ENCODE measurements at places on chromosomes 13 and 19.

GRCh38 chr13:111213964-111214726 lies 99.0 kb downstream of the ARHGEF7 start:
- H3K4me1 ChIP-seq: peaks cover 75% of the 10 kb centered on the region
- H3K27ac ChIP-seq: no peak overlapping the region
- DNase-seq: no peak
- peak overlapping the region; percentile 43 for H3K4me3 ChIP-seq

- H3K27ac ChIP-seq: no peak overlapping the region
- peaks cover 15% of the 10 kb centered on the region for H3K36me3 ChIP-seq
- H3K4me3 ChIP-seq: no peak overlapping the region
- no peaks in the 10 kb centered on the region for H3K27me3 ChIP-seq
Observed at GRCh38 chr13:37046062-37046461, 13.4 kb downstream of the SUPT20H start.

GRCh38 chr19:18603255-18603957 lies 3.2 kb downstream of the CRLF1 start:
- peaks cover 60% of the 10 kb centered on the region for H3K27me3 ChIP-seq
- no peak overlapping the region for H3K4me3 ChIP-seq
- H3K4me1 ChIP-seq: peaks cover 35% of the 10 kb centered on the region
- peak overlapping the region; percentile 16 for H3K27ac ChIP-seq

DNA sequence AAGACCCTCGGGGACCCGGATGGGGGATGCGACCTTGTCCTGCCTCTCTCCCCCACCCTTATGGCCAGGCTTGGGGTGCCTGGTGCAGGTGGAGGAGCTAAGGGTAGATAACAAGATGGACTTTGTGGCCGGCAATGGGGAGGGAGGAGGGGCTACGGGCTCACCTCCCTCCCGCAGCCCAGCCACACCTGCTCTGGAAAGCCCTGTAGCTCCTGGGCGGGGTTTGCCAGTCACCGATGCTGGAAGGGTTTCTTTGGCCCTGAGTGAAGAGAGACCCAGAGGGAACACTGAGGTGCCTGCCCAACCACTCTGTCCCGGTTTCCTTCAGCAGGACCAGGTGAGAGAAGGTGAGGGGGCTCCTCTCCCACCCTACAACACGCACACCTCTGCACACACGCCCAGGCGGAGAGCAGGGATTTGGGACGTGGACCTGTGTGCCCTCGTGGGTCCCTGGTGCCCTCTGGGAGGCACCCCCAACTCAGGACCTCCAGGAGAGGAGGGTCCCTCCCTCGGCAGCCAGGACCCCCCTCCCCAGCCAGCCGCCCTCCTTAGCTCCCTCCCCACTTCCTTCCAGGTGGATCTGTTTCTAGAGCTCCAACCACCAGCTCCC lies at the start of gene FUT2:
TSS of gene FUT2 (plus strand) at position 229 of the 610 bp plus-strand sequence. CDS start 6,986 bp downstream, outside the sequence.
- H3K36me3 ChIP-seq: peaks cover 3% of the 10 kb centered on the region
- H3K4me3 ChIP-seq: peak within 1 kb of the TSS; percentile 80
- peak within 1 kb of the TSS; percentile 44 for H3K27ac ChIP-seq
- DNase-seq: no peak
- peaks cover 19% of the 10 kb centered on the region for H3K27me3 ChIP-seq
- H3K4me1 ChIP-seq: peaks cover 10% of the 10 kb centered on the region

DNA sequence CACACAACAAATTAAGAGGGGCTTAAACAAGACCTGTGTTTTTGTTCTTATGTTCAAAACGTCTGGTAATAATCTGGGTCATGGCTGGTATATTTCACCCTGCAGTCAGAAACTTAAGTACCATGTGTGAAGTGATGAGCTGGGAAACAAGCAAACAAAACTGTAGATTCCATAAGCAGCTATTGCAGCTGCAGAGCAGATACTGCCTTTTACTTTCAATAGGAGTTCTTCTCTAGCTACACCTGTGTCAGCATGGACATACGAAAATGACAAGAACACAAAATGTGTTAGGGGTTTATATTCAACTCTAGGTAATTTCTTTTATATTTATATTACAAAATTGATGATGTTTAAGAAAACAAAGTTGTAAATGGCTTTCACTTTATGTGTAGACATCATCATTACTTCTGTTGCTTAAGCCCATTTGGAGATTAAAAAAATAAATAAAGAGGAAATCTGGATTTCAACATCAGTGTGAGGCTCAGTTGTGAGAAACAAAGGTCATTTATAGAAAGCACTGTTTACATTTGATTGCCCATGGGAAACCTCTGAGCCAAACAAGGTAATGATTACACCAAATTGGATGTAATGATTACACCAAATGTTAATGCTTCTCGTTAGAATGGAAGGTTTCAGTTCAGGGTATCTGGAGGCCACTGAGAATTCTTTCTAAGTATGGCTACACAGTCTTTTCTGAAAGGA lies 451.0 kb upstream of the SLC10A2 start:
- no peak for DNase-seq
- no peaks in the 10 kb centered on the region for H3K4me1 ChIP-seq
- no peak overlapping the region for H3K27ac ChIP-seq
- H3K4me3 ChIP-seq: no peak overlapping the region
- H3K36me3 ChIP-seq: no peaks in the 10 kb centered on the region

DNA sequence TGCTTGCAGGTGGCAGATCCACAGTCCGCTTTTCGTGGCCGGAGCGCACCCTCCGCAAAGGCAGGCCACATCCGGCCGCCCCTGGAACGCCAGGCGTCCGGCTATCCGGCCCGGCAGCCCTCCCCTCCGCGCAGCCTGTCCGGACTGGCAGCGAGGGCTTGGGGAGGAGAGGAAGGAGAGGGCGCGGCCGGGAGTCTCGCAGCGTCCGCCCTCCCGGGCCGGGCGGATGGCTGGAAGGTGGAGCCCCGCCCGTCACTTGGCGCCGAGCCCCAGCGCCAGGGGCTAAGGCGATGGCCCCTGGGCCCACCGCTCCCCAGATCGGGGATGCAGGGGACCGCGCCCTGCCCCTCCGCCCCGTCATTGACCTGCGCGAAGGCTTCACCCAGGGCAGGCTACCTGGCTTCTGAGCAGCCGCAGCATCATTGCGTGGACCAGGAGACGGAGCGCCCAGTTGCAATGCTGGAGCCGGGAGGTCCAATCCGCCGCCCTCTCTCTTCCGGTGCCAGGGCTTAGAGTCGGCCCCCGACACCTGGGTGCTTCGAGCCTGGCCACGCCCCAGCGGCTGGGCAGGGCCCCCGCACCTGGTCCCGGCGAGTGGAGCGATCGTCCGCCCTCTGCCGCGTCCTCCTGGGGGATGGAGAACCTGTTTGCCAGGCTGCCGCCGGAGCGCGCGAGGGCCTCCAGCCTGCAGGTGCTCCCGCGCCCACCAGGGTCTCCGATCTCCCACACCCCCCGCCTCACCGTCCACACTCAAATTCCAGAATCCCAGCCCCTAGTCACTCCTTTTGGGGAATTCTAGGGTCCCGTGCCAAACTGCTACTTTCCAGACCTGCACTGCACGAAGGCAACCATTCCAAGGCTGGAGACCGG lies at the start of gene FUT1:
TSS of gene FUT1 (minus strand) at position 146 of the 870 bp plus-strand sequence. CDS start 1,360 bp downstream, outside the sequence.
- peaks cover 13% of the 10 kb centered on the region for H3K4me1 ChIP-seq
- H3K27me3 ChIP-seq: peaks cover 41% of the 10 kb centered on the region
- no peak within 1 kb of the TSS for H3K27ac ChIP-seq
- no peak for DNase-seq
- H3K4me3 ChIP-seq: peak within 1 kb of the TSS; percentile 61

GRCh38 chr13:77460195-77460594 lies 75.3 kb upstream of the SCEL start:
- no peak overlapping the region for H3K4me3 ChIP-seq
- no peaks in the 10 kb centered on the region for H3K27me3 ChIP-seq
- H3K4me1 ChIP-seq: peaks cover 14% of the 10 kb centered on the region
- H3K27ac ChIP-seq: no peak overlapping the region
- no peaks in the 10 kb centered on the region for H3K36me3 ChIP-seq

GRCh38 chr19:45098521-45099466 lies 5.8 kb downstream of the PPP1R37 start:
- peaks cover 58% of the 10 kb centered on the region for H3K4me1 ChIP-seq
- H3K27ac ChIP-seq: no peak overlapping the region
- no peaks in the 10 kb centered on the region for H3K27me3 ChIP-seq
- DNase-seq: no peak

DNA sequence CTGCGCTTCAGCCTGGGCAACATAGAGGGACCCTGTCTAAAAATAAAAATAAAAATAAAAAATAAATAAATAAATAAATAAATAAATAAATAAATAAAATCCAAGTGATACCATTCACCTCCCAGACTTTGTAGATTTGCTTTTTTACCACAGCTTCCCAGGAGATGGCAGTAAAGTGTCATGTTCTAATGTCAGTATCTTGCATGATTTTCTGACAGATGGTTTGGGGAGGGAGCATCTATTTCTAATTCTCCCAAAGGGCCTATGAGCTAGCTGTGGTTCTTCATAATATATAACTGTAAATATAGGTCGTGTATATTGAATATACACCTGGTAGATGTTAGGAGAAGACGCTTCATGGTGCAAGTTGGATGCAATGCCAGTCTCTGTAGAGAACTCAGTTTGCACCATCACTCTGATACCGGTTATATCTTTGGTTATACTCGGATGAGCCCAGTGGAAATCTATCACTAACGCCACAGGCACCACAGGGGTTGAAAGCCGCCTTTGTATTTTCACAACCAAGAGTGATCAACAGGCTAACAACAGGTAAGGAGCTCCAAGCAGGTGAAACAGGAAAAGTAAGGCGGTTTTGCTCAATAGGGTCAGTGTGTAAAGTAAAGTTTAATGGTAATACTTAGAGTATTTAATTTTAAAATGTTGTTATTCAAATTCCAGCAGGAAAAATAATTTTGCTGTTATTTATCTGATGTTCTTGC lies 13.9 kb downstream of the APLP1 start:
- peaks cover 19% of the 10 kb centered on the region for H3K4me1 ChIP-seq
- peaks cover 30% of the 10 kb centered on the region for H3K27me3 ChIP-seq
- H3K36me3 ChIP-seq: peaks cover 12% of the 10 kb centered on the region
- H3K27ac ChIP-seq: peak overlapping the region; percentile 22

DNA sequence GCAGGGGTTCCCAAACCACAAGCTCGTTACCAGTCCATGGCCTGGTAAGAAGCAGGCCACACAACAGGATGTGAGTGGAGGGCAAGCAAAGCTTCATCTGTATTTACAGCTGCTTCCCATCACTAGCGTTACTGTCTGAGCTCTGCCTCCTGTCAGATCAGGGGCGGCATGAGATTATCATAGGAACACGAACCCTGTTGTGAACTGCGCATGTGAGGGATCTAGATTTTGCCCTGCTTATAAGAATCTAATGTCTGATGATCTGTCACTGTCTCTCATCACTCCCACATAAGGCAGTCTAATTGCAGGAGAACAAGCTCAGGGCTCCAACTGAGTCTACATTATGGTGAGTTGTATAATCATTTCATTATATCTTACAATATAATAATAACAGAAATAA lies 677.4 kb upstream of the SLITRK6 start:
- no peak overlapping the region for H3K4me3 ChIP-seq
- H3K36me3 ChIP-seq: no peaks in the 10 kb centered on the region
- no peak overlapping the region for H3K27ac ChIP-seq
- no peaks in the 10 kb centered on the region for H3K27me3 ChIP-seq
- DNase-seq: no peak
- H3K4me1 ChIP-seq: no peaks in the 10 kb centered on the region

DNA sequence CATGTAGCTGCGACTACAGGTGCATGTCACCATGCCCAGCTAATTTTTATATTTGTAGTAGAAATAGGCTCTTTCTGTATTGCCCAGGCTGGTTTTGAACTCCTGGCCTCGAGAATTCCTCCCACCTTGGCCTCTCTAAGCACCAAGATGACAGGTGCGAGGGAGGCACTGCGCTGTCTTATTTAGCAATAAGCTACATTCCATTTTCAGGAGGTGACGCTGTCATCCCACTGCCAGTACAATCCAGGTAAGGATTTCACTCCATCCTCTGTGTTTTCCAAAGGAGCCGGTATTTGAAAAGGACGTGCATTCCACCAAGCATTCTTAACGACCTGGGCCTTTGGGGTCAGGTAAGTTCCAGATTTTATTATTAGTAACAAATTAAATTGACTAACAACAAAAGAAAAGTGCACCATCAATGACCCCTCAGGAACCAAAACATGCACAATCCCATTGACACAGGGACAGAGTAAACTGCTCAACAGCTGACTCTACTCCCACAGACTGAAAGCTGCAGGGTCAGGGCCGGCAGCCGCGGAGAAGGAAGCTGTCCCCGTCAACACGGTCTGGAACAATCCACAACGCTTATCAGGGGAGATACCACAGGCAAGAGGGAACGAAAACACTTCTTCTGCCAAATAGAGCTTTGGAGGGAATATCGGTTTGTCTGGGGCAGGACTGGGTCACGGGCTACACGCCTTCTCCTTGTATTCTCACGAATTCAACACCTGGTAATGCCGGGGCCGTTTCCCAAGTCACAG lies 82.8 kb downstream of the INSR start:
- H3K4me3 ChIP-seq: no peak overlapping the region
- DNase-seq: no peak
- no peaks in the 10 kb centered on the region for H3K27me3 ChIP-seq

GRCh38 chr13:73767747-73768315 lies 366.4 kb downstream of the KLF12 start:
- no peaks in the 10 kb centered on the region for H3K27me3 ChIP-seq
- H3K27ac ChIP-seq: peak overlapping the region; percentile 88
- H3K4me1 ChIP-seq: peaks cover 32% of the 10 kb centered on the region
- no peak for DNase-seq

- DNase-seq: no peak
- no peaks in the 10 kb centered on the region for H3K4me1 ChIP-seq
- no peak overlapping the region for H3K27ac ChIP-seq
- H3K27me3 ChIP-seq: no peaks in the 10 kb centered on the region
- no peak overlapping the region for H3K4me3 ChIP-seq
- no peaks in the 10 kb centered on the region for H3K36me3 ChIP-seq
Observed at GRCh38 chr13:39353988-39354387, 249.0 kb downstream of the LHFPL6 start.

DNA sequence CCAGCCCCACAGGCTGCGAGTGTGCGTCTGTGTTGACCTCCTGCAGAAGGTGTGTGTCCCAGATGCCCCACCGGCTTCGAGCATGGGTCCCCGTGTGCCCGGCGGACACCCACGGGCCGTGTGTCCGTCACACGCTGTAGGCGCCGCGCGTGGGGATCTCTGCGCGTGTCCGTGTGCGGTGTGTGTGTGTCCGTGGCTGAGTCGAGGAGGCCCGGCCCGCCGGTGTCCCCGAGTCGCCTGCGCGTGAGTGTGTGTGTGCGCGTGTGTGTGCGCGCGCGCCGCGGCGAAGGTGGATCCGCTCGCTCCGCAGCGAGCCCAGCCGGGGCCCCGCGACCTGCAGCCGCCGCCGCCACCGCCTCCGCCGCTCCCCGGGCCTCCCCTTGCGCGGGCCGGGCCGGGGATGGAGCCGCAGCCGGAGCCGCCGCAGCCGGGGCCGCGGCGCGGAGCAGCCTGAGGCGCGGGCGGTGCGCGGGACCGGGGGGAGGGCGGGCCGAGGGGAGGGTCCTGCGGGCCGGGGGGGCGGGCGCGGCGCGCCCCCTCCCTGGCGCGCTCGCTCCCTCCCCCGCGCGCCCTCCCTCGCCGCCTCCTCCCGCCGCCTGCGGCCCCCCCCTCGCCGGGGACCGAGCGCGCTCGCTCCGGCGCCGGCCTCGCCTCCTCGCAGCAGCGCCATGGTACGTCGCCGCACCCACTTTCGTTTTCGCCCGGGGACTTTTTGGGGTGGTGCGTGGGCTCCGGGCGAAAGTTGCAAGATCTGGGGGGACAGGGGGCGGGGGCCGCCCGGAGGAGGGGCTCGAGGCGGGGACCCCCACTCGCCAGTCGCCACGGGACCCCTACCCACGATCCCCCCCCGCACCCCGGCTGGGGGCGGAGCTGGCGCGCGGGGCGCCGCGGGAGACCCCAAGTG lies 7.1 kb upstream of the NFIC start:
- H3K27ac ChIP-seq: peak overlapping the region; percentile 92
- peaks cover 11% of the 10 kb centered on the region for H3K27me3 ChIP-seq
- H3K4me1 ChIP-seq: peaks cover 42% of the 10 kb centered on the region
- peaks cover 3% of the 10 kb centered on the region for H3K36me3 ChIP-seq
- H3K4me3 ChIP-seq: peak overlapping the region; percentile 88
